Fibroblast of gingiva (primary cell): ENCODE measurements at places on chromosomes 16 and 17.

DNA sequence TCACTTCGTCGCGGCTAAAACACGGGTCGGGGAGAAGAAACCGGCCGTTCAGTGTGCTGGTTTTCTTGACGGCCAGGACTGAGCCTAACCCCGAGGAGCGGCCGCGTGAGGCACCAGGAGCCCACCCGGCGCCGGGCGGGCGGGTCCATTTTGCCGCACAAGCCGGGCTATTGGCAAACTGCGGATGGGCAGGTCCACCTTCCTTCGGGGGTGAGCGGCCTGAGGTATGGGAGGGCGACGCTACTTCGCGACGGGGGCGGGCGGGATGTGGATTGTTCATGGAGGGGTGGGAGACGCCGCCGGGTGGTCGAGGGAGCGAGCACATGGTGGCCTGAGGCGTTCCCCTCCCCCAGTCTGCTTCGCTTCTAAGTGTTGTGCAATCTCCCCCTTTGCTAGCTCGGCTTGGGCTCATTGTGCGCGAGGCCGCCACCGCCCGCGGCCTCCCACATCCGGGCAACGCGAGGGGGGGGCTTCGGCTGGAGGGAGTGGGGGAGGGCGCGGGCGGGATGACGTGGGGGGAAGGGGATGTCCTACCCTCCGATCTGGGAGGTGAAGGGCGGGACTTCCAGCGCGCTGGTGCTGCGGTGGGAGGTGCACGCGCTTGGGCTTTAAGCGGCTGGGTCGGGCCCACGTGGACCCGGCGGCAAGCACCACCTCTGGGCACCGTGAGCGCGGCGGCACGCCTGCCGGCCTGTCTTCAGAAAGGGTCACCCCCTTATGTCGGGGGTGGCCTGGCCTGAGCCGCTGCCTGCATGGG is 5.9 kb upstream of the CD68 start:
- DNase-seq: peak; percentile 94

GRCh38 chr16:4408323-4408690 is 8.1 kb downstream of the CORO7 start:
- DNase-seq: no peak

GRCh38 chr16:72878301-72879269 is 169.3 kb downstream of the ZFHX3 start:
- DNase-seq: no peak

DNA sequence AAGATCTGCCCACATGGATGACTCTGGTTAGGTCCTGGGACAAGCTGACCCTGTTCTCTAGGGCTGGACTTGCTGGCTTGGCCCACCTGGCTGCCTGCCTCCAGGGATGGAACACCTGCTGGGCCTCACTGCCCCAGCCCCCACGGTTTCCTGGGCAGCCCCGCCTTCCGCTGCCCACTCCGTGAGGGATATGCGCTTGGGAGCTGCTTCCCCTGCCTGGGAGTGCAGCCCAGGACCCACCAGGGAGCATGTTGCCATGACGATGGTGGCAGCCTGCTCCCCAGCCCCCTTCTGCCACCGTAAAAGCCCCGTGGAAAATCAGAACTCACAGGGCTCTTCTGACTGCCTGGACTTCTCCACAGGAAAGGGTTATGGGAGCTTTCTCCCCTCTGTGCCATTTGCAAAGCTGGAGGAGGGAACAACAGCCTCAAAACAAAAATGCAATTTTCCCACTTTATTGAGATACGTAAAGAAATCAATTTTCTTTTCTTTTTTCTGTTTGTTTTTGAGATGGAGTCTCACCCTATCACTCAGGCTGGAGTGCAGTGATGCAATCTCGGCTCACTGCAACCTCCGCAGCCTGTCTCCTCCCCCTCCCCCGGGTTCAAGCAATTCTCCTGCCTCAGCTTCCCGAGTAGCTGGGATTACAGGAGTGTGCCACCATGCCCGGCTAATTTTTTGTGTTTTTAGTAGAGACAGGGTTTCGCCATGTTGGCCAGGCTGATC is 18.0 kb upstream of the GAS7 start:
- no peak for DNase-seq
